ENCODE measurements at places on chromosomes 11 and 22.
A peak's percentile ranks its signal among the peaks of the same experiment; 100 is the strongest.

GRCh38 chr11:59416613-59417012 lies 9.6 kb downstream of the OR5A2 start:
- no peak for DNase-seq

GRCh38 chr22:38657045-38657909 lies 839 bp downstream of the CBY1 start:
- DNase-seq: peak; percentile 66

DNA sequence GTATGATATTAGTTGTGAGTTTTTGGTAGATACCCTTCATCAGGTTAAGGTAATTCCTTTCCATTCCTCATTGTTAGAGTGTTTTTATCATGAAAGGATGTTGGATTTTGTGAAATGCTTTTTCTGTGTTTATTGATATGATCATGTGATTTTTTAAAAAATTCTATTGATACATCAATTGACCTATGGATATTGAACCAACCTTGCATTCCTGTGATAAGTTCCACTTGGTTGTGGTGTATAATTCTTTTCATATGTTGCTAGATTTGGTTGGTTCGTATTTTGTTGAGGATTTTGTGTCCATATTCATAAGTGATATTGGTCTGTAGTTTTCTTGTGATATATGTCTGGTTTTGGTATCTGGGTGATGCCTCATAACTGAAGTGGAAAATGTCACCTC lies 6.7 kb downstream of the ANKRD13D start:
- no peak for DNase-seq

DNA sequence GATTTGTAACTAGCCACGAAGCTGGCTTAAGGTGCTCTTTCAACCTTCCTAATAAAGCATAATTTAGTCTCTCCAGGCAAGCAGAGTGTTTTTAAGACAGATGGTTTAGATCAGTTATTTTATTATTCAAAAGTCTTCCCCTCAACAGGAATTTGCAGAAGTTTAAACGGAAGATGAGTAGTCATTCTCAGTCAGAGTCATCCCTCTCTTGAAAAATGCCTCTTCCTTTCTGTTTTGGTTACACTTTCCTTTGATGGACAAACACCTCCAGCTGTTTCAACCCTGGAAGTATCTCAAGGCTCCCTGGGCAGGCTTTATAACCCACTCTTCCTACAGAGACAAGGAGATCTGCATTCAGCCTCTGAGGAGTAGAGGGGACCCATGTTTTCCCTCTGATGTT lies 60.3 kb upstream of the POU2AF2 start:
- no peak for DNase-seq

DNA sequence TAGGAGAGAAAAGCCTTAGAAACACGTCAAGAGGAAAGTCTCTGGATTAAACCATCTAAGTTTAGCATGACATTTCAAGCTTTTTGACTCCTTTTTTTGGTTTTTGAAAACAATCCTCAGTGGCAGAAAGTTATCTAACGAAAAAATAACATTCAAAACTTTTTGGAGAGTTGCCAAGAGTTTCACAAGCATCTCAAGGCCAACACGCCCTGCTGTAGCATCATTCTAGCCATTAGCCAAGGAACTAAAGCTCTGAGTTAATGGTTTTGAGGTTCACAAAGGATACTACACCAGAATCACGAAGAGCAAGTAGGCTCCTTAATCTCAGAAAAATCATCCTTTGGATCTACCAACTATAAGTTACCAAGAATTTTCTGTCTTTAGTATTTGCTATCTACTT lies 94.8 kb downstream of the PICALM start:
- DNase-seq: no peak

GRCh38 chr22:19716829-19717105 lies 2.5 kb downstream of the SEPTIN5 start:
- DNase-seq: no peak

- DNase-seq: no peak
Measured at GRCh38 chr11:44133335-44133946, 38.0 kb downstream of the EXT2 start.

DNA sequence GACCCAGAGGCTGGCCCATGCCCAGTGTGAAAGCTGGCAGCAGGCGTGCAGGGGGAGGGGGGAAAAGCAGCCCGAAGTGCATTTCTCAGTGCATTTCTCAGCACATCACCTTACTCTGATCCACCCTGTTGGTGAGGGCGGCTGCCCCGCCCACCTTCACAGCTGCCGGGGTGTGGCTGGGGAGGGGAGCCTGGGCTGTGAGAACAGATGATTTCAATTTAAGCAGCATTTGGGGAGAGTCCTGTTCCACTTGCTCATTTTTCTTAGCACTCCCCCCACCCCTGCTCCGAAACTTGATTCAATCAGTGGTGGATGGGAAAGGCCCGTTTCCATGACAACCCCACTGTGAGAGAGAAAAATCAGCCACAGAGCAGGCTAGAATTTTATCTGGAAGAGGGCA lies 84.8 kb downstream of the SNX19 start:
- peak; percentile 6 for DNase-seq

DNA sequence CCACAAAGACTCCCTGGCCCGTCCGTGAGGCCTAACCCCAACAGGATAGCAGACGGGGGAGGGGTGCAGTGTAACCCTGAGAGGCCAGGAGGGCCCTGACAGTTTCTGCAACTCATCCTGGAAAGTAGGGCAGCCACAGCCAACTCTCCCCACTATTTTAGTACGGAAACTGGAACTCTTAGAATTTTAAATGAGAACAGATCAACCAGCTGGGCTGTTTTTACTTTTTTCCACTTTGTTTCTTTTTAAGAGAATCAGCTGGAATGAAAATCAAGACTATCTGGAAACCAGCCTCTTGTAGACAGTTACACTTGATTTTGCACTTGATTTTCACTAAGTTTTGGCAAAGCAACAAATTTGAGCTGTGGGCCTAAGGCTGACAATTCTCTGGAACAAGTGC lies 42.7 kb upstream of the NRIP3 start:
- DNase-seq: no peak
